ENCODE measurements at places on chromosomes 12 and 14.

- DNase-seq: no peak
Measured at GRCh38 chr14:68463705-68464374, 329.0 kb downstream of the ZFP36L1 start.

DNA sequence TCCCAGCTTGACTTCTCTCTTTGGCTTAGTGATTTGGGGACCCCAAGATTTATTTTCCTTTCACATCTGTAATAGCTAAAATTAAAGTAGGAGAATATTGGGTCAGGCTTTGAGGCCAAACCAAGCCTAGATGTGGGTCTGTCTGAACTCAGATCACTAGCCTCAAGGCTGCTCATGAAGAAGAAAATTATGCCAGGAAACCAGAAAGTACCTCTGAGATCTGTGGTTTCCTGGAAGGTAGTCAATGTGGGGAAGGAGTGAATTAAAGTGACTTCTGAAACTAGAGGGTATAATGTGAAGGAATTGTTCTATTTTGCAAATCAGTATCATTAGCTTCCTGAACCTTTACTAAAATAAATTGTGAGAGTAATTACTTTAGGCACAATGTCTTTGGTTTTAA is 13.4 kb upstream of the CLEC12A start:
- no peak for DNase-seq

DNA sequence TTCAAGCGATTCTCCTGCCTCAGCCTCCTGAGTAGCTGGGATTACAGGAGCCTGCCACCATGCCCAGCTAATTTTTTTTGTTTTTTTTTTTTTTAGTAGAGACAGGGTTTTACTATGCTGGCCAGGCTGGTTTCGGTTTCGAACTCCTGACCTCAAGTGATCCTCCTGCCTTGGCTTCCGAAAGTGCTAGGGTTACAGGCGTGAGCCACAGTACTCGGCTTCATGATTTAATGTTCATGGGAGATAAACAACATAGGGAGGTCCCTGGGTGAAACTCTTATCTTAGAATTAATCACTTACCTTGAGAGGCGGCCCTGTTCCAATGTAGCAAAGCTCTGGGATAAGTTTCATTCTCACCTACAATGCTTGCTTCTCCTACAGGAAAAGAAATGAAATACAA is 48.3 kb downstream of the SEL1L start:
- DNase-seq: no peak

DNA sequence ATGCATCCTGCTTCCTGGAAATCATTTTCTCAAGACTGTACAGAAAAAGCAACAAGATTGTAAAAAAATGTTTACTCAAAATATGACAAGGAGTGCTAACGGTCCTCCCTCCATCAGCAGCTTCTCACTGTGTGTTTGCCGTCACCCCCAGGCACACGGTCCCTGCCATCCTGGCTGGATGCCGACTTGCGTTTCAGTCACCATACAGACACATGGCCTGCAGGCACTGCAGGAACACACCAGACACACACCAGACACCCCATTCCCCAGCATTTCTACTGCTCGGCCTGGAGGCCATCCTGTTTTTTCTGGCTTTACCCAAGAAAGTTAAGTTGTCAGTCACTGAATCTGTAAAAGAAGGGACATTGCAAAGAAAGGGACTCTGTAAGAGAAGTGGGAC is 10.8 kb downstream of the KCNK10 start:
- DNase-seq: no peak

- DNase-seq: no peak
Measured at GRCh38 chr14:41606532-41607303, at the start of gene LRFN5. Gene LRFN5, plus strand, starts transcription at chr14:41606876.

DNA sequence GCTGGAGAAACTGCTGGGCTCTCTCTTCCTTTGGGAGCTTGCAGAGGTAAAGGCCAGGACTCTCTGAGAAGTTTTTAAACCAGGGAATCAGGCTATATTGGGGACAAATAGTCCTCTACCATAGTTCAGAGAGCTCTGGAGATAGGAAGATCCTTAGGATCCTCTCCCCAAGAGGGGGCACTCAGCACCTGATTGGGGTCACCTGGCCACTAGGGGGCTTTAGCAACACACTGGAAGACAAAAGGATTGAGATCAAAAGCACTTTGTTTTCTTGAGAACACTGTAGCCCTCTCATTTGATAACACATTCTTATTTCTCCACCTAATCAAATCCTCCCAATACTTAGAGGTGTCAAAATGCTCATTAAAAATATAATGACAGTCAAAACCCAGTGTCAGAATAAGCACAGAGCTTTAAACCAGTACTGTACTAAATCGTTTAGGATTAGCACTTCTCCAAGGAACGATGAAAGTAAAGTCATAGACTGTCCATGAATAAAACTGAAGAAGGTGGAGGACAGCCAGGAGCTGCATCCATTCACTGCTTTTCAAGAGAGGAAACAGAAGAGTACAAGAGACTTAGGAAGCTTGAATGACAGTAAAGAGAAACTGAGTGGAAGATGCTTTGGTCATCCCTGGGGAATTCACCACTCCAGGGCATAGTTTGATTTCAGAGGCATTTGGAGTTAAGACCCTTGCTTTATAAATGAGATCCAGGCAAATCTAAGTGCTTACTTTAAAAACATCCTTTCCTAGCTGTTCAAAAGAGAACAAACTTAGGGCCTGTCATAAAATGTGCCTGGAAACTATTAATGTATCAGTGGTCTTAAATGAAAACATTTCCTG is 26.5 kb downstream of the BMP4 start:
- DNase-seq: no peak
